ENCODE measurements at places on chromosomes 16 and 17.
A peak's percentile ranks its signal among the peaks of the same experiment; 100 is the strongest.

- no peaks in the 10 kb centered on the region for H3K4me1 ChIP-seq
- peaks cover 4% of the 10 kb centered on the region for H3K27me3 ChIP-seq
- H3K36me3 ChIP-seq, result no peaks in the 10 kb centered on the region
- H3K27ac ChIP-seq, result no peak overlapping the region
- no peak for DNase-seq
Observed at GRCh38 chr16:55846598-55847346, 13.9 kb upstream of the CES1 start.

DNA sequence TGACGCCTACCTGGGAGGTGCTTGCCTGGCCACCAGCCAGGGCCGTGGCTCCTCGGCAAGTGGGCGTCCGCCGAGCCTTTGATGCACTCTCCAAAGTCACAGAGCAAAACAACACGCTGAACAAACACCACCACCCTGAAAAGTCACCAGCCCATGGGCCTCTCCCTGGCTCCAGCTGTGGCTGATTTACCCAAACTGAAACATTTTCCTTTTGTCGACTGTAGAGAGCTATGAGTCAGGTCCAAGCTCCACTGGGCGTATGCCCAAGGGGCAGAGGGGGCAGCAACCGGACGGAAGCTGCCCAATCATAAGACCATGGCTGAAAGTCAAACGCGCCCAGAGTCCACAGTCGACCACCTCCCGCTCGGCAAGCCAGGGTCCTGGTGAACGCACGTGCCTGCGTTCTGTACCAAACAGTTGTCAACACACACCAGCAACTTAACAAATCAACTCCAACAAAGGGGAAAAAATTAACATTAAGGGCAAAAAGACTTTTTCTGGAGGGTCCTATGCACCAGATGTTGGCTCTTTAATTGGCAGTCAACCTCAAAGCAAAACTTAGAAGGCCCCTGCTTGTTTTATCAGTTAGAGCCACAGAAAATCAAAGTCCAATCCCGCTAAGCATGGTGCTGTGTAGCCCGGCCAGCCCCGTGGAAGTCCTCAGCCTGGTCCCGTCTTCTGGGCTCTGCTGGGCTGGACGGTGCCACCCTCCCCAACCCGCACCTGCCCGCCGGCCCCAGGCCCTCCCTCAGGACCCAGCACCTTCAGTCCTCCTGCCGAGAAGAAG is 47.3 kb downstream of the TBC1D16 start:
- H3K27ac ChIP-seq, result no peak overlapping the region
- DNase-seq, result no peak
- peaks cover 6% of the 10 kb centered on the region for H3K27me3 ChIP-seq

DNA sequence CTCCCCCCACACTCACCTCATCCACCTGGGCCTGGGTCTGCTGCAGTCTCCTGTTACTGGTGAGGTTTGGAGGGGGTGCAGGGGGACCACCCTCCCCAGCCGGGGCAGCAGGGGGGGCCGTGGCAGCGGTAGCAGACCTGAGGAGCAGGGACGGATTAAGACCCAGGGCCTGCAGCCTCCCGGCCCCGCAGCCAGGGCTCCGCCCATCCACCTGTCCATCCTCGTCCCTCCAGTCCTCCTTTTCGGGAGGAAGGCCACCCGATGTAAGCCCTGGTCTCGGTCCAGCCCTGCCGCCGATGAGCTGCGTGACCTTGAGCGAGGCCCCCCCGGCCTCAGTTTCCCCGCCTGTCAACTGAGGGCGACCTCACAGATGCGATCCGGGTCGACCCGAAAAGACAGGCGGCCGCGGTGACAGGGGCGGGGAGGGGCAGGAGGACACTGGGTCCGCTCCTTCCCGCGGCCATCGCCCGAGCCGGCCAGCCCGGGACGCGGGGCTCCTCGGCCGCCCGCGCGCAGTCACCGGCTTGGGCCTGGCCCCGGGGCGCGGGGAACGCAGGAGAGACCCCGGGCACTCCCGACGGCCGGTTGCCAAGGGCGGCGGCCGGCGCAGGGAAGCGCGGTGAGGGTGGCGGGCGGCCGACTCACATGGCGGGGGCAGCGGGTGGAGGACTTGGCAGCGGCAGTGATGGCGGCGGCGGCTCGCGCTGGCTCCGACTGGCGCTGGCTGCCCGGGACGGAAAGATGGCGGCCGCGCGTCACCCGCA is at the start of gene VAMP2:
Gene VAMP2, minus strand, starts transcription at position 716 of the 764 bp plus-strand sequence. Its CDS starts 69 bp downstream, at position 647.
- peaks cover 72% of the 10 kb centered on the region for H3K4me1 ChIP-seq
- peak within 1 kb of the TSS; percentile 100 for H3K4me3 ChIP-seq
- no peaks in the 10 kb centered on the region for H3K27me3 ChIP-seq
- H3K36me3 ChIP-seq, result peaks cover 28% of the 10 kb centered on the region
- DNase-seq, result peak; percentile 92

- no peak overlapping the region for H3K4me3 ChIP-seq
- DNase-seq, result peak; percentile 39
- H3K27ac ChIP-seq, result no peak overlapping the region
- H3K27me3 ChIP-seq, result no peaks in the 10 kb centered on the region
- H3K4me1 ChIP-seq, result peaks cover 9% of the 10 kb centered on the region
- H3K36me3 ChIP-seq, result peaks cover 66% of the 10 kb centered on the region
Observed at GRCh38 chr17:64503341-64503740, 2.7 kb downstream of the DDX5 start.

- no peak for DNase-seq
- H3K4me3 ChIP-seq, result no peak overlapping the region
- H3K27me3 ChIP-seq, result no peaks in the 10 kb centered on the region
- peaks cover 33% of the 10 kb centered on the region for H3K36me3 ChIP-seq
- no peaks in the 10 kb centered on the region for H3K4me1 ChIP-seq
Observed at GRCh38 chr16:69906838-69907401, 44.2 kb upstream of the CLEC18A start.

GRCh38 chr17:28538296-28538895 is 14.0 kb downstream of the UNC119 start:
- no peaks in the 10 kb centered on the region for H3K4me1 ChIP-seq
- H3K4me3 ChIP-seq, result no peak overlapping the region
- H3K27me3 ChIP-seq, result no peaks in the 10 kb centered on the region
- no peak for DNase-seq
- H3K36me3 ChIP-seq, result no peaks in the 10 kb centered on the region

DNA sequence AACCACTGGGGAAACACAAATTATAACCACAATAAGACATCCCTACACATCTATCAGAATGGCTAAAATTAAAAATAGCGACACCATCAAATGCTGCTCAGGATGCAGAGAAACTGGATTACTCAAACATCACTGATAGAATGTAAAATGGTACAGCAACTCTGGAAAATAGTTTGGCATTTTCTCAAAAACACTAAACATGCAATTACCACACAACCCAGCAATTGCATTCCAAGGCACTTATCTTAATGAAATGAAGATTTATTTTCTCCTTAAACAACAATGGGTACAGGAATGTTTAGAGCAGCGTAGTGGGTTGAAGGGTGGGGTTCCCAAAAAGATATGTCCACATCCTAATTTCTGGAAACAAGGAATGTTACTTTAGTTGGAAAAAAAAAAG is 309.0 kb upstream of the PMFBP1 start:
- H3K27me3 ChIP-seq, result no peaks in the 10 kb centered on the region
- H3K4me1 ChIP-seq, result peaks cover 4% of the 10 kb centered on the region
- DNase-seq, result no peak
- no peaks in the 10 kb centered on the region for H3K36me3 ChIP-seq
- no peak overlapping the region for H3K27ac ChIP-seq

- H3K27me3 ChIP-seq, result peaks cover 39% of the 10 kb centered on the region
- H3K4me1 ChIP-seq, result peaks cover 10% of the 10 kb centered on the region
- no peak for DNase-seq
- H3K4me3 ChIP-seq, result no peak overlapping the region
- H3K27ac ChIP-seq, result no peak overlapping the region
- H3K36me3 ChIP-seq, result no peaks in the 10 kb centered on the region
Observed at GRCh38 chr17:38572669-38573365, 32.9 kb downstream of the SRCIN1 start.

- peaks cover 37% of the 10 kb centered on the region for H3K36me3 ChIP-seq
- H3K27ac ChIP-seq, result no peak overlapping the region
- H3K4me3 ChIP-seq, result no peak overlapping the region
- no peaks in the 10 kb centered on the region for H3K27me3 ChIP-seq
Observed at GRCh38 chr17:35129154-35129972, 7.9 kb downstream of the FNDC8 start.

GRCh38 chr16:2983706-2984136 is 3.5 kb upstream of the PKMYT1 start:
- H3K4me1 ChIP-seq, result peaks cover 27% of the 10 kb centered on the region
- no peaks in the 10 kb centered on the region for H3K27me3 ChIP-seq
- DNase-seq, result peak; percentile 56
- no peak overlapping the region for H3K27ac ChIP-seq
- H3K36me3 ChIP-seq, result no peaks in the 10 kb centered on the region

All from natural killer cell (primary cell).